ENCODE measurements at places on chromosomes 11 and 22.

DNA sequence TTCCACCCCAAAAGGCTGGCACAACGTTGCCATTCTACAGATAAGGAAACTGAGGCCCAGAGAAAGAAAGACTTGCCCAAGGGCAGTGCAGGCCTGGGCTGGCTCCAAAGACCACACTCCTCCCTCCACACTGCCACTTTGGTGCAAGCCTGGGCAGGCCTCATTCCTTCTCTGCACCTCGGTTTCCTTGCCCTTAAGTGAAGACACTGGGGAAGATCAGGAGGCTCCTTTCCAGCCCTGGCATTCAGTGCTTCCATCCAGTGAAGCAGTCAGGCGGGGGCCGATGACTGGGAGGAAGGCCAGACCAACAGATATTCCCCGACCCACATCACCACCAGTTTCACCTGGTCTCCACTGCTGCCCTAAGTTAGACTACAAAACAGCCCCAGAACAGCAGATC lies 18.3 kb upstream of the TCF20 start:
- no peak for DNase-seq

DNA sequence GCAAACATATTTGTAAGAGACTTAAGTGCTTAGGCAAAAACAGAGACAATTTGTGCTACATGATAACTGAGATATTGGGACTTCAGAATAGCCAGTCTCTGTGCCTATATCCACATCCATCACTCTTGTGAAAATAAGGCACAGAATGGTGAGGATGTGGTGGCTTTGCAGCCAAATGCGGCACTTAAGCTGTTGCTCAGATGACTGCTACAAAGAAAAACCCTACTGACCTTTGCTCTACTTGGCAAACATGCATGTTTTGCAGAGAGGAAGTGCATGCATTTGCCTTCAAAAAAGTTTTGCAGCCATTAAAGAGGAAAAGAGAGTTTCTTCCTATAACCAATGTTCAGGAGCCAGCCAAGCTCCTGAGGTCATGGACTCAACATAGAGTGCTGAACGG lies 675.0 kb upstream of the KIRREL3 start:
- no peak for DNase-seq

DNA sequence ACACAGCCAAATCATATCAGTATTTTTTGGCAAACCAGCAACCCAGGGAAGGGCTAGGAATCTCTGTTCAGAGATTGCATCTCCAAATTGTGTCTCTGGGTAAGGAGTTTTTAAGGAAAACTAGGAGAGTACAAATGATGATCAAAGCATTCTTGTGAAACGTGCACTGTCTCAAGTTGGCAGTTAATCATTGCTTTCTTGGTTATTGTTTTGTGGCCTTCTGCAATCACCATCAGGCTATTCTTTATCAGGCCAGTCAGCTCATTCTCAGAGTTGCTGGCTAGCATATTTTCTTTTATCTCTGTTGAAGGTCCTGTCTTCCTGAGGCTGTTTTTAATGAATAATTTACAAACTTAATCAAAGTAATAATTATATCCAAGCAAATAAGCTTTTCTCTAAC lies 129.1 kb upstream of the CCDC179 start:
- DNase-seq = no peak

DNA sequence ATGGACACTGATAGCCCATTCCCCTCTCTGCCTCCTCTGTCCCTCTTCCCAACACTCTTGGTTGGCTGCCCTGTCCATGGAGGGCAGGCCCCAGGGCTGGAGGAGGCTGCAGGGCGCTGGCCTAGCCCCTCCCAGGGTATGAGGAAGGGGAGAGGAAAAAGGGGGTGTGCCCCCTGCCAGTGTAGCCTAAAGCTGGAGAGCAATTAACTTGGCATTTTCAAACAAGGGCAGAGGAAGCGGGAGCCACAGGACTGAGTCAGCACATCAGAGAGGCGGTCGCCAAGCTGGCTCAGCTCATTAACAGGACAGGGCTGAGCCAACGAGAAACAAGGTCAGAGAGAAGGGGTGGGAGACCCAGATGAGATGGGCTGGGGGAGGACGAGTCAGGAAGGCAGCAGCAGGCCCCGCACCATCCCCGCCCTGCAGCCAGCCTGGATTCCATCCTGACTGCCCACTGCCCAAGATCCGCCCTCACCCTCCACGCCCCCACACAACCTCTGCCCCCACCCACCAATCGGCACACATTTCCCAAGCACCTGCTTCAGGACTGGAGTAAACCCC lies 76.3 kb downstream of the BUD13 start:
- DNase-seq = no peak

DNA sequence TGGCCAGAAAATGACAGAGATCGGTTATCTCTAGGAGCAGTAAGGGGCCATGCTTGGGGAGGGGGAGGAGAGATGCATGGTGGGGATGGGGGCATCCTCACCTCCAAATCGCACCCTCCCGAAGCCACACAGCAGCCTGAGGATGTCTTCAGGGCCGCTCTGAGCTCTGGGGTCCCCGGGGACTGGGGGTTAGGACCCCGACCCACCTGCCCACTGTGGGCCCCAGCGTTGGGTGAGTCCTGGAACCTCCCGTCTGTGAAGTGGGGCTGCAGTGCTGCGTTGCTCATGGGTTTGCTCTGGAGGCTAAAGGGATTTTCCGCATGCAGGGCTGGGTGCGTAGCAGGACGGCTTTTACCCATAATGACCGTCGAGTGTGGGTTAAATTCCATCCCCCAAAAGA lies 1046.3 kb downstream of the BRD1 start:
- no peak for DNase-seq

GRCh38 chr11:80024119-80024518 lies 583.3 kb upstream of the TENM4 start:
- no peak for DNase-seq

- DNase-seq = no peak
Measured at GRCh38 chr22:46902436-46902835, 140.0 kb downstream of the TBC1D22A start.

DNA sequence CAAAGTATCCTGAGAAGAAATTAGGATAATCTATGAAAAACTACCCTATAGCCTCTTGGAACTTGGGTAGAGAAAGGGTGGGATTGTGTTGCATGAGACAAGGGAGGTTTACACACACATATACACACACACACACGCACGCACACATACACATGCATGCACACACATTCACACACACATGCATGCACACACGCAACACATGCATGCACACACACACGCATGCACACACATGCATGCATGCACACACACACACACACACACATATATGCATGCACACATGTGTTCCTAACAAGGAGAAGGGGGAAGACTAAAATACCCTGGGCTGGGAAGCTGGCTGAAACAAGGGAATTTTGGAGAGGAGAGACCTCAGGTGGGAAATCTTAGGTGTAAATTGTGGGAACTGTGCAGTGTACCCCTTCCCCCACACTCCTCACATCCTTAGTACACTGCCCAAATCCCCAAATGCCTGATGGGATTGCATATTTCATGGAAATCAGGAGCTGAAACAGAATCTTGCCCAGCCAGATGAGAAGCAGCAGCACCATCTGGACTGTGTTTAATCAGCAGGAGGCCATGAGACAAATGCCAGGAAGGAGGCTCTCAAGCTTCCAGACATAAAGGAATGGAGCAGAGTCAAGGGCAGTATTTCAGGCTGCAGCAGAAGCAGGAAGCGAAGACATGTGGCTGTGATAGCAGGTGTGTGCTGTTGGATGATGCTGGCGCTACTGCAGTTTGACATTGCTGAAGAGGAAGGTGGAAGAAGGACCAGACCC lies 14.6 kb upstream of the POLD3 start:
- no peak for DNase-seq

DNA sequence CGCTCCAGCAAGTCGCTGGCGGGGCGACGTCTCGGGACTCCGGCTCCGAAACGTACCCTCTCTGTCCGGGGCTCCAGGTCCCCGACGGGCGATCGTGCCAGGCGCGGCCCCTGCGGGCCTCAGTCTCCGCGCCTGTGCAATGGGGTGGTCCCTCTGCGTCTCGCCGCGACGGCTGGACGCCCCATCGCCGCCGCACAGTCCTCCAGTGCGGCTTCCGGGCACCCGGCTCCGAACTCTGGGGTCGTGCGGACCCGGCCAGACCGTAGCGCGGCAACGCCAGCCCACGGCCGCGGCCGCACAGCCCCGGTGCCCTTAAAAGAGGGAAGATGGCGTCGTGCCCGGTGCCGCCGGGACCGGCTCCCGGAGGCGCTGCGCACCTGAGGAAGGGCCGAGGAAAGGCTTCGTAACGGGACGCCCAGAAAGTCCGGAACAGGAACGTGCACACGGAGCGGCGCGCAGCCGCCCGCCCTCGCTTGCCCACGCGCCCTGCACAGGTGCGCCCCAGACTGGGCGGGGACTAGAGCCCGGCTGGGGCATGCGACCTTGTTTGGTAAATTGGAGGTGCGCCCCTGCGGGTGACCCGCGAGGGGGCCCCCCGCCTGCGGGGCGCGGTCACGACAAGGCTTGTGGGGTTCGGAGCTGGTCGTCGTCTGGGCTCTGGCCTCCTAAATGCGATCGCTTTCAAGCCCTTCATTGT lies 525 bp downstream of the BIK start:
- no peak for DNase-seq

DNA sequence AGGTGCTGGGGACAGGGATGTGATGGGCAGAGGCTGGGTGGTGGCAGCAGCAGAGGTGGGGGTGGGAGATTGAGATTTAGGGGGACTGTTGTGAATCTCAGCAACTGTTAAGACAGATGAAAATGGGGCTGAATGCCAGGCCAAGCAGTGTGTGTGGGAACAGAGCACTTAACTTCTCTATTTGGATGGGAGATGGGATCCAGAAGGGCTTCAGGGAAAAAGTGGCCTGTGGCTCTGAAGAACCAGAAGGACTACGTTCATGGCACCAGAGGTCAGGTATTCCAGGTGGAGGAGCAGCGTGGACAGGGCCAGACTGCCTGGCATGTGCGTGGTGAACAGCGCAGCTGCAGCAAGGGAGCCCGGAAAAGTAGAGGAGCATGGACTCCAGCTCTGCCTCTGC lies 82.6 kb upstream of the SYT13 start:
- no peak for DNase-seq

GRCh38 chr11:1129611-1130160 lies 28.1 kb upstream of the MUC5AC start:
- no peak for DNase-seq

- DNase-seq = no peak
Measured at GRCh38 chr11:1057806-1058205, 16.9 kb upstream of the MUC2 start.

DNA sequence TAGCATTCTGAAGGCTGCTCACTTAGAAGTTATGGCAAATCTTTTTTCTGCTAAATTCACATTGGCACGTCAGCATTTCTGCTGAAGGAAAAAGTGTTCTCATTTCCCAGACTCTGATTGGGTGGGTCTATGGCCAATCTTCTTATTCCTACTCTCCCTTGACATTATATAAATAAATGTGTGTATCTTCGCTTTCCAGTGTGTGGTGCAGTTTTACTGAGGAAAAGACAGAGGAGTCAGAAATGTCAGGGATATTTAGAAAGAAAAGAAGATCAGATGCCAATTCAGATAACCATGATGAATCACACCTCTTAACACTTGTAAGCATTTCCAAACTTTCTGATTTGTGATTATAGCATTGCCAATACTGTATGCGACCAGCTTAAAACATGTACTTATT lies 3.2 kb upstream of the BDNF start:
- DNase-seq = no peak

DNA sequence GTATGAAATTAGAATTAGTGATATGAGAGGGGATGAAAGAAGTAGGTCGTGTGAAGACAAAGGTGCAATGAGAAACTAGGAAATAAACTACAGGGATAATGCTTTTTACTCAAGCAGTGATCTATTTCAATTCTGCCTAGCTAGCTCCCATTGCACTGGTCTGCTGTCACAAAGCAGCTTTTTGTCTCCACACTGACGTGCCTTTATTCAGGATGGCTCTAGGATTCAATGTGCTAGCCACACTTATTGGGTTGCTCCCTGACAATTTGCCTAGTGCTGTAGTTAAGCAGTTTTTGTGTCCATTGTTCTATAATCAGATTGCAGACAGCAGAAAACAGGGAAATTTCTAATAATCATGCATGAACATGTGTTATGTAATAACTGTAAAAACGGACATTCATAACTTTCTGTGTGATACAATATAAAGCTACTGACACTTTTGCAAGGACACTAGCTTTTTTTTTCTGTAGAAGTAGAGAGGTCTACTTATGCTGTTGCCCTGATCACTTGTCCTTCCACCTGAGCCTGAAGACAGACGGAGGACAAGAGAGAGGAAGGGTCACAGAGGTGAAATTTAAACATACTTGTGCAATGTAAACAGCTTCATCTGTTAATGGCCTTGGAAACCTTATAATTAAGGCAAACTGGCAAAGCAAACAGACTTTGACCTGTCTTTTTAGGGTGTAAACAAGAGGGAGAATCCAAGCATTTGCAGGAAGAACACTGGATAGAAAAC lies 269.6 kb downstream of the LRRC4C start:
- DNase-seq = no peak

GRCh38 chr11:102971766-102972165 lies 16.2 kb upstream of the MMP13 start:
- no peak for DNase-seq

- no peak for DNase-seq
Measured at GRCh38 chr11:35158701-35159510, 19.9 kb downstream of the CD44 start.

- DNase-seq = no peak
Measured at GRCh38 chr11:111303461-111303860, 5.1 kb downstream of the POU2AF3 start.

- no peak for DNase-seq
Measured at GRCh38 chr11:45794169-45794568, 10.8 kb upstream of the SLC35C1 start.

DNA sequence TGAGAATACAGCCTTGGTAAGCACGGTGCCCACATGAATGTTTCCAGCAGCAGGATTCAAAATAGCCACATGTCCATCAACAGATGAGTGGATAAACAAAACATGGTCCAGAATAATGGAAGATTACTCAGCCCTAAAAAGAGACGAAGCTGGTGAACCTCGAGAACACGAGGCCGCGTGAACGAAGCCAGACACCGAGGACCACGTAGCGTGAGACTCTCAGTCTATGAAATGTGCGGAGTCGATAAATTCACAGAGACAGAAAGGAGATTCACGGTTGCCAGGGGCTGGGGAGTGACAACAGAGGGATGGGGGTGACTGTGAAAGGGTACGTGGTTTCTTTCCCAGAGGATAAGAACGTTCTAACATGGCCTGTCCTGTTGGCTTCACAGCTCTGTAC lies 2.9 kb upstream of the ASCL2 start:
- DNase-seq = no peak

DNA sequence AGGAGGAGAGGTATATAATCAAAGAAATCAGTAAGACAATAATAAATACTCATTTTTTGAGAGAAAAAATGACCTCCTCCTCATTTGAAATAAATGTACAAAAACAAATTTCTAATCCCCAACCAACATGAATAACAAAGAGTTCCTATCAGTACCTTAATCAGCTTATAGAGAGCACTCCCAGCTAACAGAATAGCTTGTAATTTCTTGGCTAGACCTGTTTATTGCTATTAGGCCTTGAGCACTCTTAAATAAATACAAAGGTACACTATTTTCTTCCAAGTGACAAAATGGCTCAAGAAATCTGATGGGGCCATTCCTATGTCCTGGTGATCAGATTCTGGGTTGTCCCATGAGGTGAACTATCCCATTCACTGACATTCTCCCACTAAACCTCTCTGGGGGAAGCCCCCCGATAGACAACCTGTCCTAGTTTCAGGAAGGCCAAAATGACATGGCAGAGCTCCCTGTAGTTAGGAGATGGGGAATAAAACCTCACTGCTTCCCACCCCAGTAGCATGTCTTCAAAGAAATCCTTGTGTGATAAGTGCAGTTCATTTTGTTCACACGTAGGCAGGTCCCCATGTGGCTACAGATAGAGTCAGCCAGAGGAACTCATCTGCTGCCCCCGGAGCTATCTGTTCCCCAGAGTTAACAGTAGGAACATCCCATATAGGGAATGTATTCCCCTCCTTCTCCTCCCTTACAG lies 385.7 kb downstream of the SOX6 start:
- DNase-seq = no peak

- DNase-seq = no peak
Measured at GRCh38 chr22:28154861-28155260, 235.8 kb upstream of the PITPNB start.

Data from NCI-H1930 (cell line).